ENCODE measurements at places on chromosomes 5 and 9. TPM values are rescaled to one million over a fixed set of nuclear protein-coding genes. Genes with fewer than 3 reads are reported as not detected.

DNA sequence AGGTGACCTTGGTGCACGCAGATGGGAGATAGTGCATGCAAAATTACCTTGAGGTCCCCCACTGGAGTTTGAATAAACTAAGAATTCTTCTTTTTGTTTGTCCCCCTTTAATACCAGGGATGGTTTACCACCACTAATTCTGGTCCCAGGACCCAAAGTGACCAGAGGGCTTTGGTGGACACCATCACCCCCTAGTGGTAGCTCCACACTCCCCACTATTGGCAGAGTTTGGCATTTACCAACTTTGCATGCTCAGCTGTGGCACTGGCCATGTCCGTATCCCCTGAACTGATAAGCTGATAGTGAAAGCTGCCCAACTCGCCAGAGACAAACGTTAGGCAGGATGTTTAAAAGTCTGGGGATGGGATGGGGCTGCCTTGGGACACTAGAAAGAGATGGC, 3.3 kb downstream of the ASTN2 start:
- no peaks in the 10 kb centered on the region for H3K4me1 ChIP-seq
- DNase-seq, result no peak
- no peaks in the 10 kb centered on the region for H3K36me3 ChIP-seq
- H3K27ac ChIP-seq, result no peak overlapping the region

Gene CRHBP
- 0.14 TPM for total RNA-seq

GRCh38 chr5:143331956-143332355, 71.5 kb downstream of the NR3C1 start:
- no peak overlapping the region for H3K27ac ChIP-seq
- no peak for DNase-seq
- H3K4me1 ChIP-seq, result peaks cover 4% of the 10 kb centered on the region

GRCh38 chr9:127075624-127076372, 46.6 kb downstream of the ANGPTL2 start:
- H3K27me3 ChIP-seq, result no peaks in the 10 kb centered on the region
- no peak overlapping the region for H3K4me3 ChIP-seq
- no peak for DNase-seq
- H3K27ac ChIP-seq, result peak overlapping the region; percentile 13
- peaks cover 4% of the 10 kb centered on the region for H3K36me3 ChIP-seq
- peaks cover 29% of the 10 kb centered on the region for H3K4me1 ChIP-seq

DNA sequence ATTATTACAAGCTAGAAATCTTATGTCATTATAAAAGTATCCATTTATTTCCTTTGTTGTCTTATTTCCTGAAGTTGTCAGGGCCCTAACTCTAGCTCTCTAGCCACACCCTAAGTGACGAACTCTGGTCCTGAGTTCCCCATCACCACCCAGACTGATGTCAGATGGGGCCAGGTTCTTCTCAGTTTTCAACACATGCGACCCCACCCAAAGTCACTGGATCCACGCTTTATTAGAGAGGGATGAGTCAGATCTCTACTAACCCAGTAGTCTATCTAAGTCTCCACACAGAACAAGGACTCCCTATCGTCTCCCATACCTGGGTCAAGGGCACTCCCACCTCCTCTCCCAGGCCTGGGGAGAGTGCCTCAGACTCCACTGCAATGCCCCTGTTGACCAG, 6.8 kb upstream of the FEM1C start:
- H3K4me1 ChIP-seq, result no peaks in the 10 kb centered on the region
- no peak for DNase-seq
- H3K4me3 ChIP-seq, result no peak overlapping the region
- H3K27me3 ChIP-seq, result peaks cover 15% of the 10 kb centered on the region
- H3K36me3 ChIP-seq, result no peaks in the 10 kb centered on the region

DNA sequence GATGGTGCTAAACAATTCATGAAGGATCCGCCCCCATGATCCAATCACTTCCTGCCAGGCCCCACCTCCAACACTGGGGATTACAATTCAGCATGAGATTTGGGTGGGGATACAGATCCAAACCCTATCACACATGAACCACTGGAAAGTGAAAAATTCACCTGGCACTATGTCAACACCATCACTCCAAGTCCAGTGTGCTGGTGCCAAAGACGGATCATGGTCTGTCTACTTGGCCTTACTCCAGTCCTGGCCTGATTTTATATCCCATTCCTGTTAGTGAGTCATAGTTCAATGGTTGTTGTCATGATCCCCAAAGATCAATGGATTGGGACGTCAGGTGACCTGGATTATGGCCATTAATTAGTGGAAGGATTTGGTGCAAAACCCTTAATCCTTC, 147.4 kb upstream of the RPS23 start:
- no peak for DNase-seq
- H3K27me3 ChIP-seq, result peaks cover 7% of the 10 kb centered on the region
- H3K4me1 ChIP-seq, result peaks cover 4% of the 10 kb centered on the region
- H3K27ac ChIP-seq, result no peak overlapping the region

DNA sequence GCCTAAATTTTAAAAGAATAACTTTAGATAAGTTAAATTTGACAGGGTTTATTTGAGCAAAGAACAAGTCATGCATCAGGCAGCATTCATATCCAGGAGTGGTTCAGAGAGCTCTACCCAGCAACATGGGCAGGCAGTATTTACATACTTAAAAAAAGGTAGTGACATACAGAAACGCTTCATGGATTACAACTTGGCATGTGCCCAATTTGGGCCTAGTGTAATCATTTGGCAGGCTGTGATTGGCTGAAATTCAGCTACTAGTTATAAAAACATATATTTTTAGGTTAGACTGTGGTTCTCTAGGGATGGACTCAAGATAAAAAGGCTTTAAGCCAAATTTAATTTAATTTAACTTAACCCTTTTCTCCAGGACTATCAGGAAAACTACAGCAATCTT, 374.0 kb upstream of the ADAMTS16 start:
- DNase-seq, result no peak
- H3K27ac ChIP-seq, result no peak overlapping the region
- H3K4me1 ChIP-seq, result no peaks in the 10 kb centered on the region
- H3K36me3 ChIP-seq, result no peaks in the 10 kb centered on the region
- H3K4me3 ChIP-seq, result no peak overlapping the region

GRCh38 chr5:20556115-20556763, 568.2 kb upstream of the CDH18 start:
- DNase-seq, result no peak
- H3K4me1 ChIP-seq, result no peaks in the 10 kb centered on the region
- H3K4me3 ChIP-seq, result no peak overlapping the region
- no peaks in the 10 kb centered on the region for H3K27me3 ChIP-seq
- H3K27ac ChIP-seq, result no peak overlapping the region
- no peaks in the 10 kb centered on the region for H3K36me3 ChIP-seq

DNA sequence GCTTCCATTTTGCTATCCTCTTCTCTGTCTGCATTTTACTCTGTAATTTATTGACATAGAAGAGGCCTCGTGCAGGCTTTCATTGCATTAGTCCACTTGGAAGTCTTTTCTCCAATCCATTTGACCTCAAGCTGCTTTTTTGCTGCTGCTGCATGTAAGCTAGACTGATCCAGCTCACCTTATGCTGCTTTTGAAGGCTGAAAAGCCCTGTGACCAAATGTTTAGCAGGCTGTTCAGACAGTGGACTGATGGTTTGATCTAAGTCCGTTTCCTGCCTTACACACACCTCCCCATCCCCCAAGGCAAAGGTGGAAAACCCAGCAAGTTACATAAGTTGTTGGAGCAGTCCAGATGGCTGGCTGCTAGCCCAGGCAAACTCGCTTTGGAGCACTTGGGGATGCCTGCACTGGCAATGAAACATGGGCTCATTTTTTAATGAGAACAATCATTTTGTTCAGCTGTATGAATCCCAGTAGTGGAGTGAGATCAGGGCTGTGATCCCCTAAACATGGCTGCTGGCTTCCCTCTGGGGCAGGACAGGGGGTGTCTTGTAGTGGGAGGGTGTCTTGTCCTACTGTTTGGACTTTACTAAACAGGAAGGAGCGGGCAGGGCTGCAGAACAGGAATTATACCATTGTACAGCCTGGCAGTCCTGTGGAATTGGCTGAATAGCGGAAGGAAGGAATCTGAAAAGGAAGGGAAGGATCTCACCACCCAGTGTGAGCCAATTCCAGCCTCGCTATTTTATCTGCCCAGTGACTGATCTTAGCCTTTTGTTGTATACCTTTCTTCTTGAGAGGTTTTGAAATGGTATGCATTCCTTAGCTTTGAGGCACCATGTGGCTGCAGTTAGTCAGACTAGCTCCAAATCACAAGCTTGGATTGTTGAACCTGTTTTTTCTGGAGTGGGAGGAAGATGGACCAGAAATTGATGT, 212.0 kb downstream of the ARHGAP26 start:
- peak overlapping the region; percentile 63 for H3K4me3 ChIP-seq
- peaks cover 37% of the 10 kb centered on the region for H3K4me1 ChIP-seq
- no peaks in the 10 kb centered on the region for H3K36me3 ChIP-seq
- H3K27ac ChIP-seq, result peak overlapping the region; percentile 40
- H3K27me3 ChIP-seq, result no peaks in the 10 kb centered on the region

Gene HMMR
- 25.9 TPM for total RNA-seq

Gene PFDN1
- 57.9 TPM for total RNA-seq

GRCh38 chr5:128271859-128272464, 188.4 kb downstream of the SLC12A2 start:
- no peaks in the 10 kb centered on the region for H3K4me1 ChIP-seq
- H3K27me3 ChIP-seq, result no peaks in the 10 kb centered on the region
- DNase-seq, result no peak
- peaks cover 33% of the 10 kb centered on the region for H3K36me3 ChIP-seq

DNA sequence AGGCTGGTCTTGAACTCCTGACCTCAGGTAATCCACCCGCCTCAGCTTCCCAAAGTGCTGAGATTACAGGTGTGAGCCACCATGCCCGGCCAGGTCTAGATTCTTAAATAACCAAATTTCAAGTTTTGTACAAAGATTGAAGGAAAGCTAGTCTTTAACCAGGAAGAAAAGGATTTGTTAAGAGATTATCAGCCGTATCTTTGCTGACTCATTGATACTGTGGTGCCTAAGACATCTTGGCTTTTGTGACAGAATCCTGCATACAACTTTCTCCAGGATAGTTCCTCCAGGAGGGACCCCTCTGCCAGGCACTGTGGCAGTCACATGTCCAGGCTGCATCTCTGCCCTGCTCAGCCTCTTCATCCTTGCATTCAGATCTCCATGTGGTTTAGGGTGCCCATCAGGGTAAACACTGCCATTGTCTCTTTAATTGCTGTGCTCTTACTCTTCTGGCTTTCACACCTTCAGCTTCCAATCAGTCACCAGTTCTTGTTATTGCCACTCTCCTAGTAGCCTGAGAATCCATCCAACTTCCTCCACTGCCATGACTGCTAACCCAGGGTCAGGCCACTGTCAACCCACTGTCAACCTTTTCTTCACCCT, 10.0 kb downstream of the MAP3K1 start:
- DNase-seq, result no peak
- no peaks in the 10 kb centered on the region for H3K27me3 ChIP-seq
- H3K27ac ChIP-seq, result no peak overlapping the region
- H3K4me1 ChIP-seq, result peaks cover 67% of the 10 kb centered on the region

DNA sequence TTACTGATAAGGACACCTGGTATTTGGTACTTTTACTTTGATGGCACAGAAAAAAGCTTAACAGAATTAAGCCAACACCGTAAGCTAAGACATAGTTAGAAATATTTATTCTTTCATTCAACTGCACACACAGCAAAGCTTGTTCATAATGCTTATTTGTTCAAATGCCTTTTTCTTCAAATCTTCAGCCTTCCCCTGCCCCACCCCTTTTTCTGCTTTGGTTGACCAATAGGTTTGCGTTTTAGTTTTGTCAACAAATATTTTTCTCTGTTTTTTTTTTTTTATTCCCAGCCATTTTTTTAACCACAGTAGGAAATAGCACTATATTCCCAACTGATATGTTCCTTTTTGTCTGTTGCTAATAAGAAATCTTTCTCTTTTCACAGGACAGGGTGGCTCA, 4.9 kb upstream of the RICTOR start:
- H3K4me1 ChIP-seq, result peaks cover 4% of the 10 kb centered on the region
- H3K36me3 ChIP-seq, result no peaks in the 10 kb centered on the region
- DNase-seq, result no peak
- peaks cover 10% of the 10 kb centered on the region for H3K27me3 ChIP-seq
- no peak overlapping the region for H3K4me3 ChIP-seq

DNA sequence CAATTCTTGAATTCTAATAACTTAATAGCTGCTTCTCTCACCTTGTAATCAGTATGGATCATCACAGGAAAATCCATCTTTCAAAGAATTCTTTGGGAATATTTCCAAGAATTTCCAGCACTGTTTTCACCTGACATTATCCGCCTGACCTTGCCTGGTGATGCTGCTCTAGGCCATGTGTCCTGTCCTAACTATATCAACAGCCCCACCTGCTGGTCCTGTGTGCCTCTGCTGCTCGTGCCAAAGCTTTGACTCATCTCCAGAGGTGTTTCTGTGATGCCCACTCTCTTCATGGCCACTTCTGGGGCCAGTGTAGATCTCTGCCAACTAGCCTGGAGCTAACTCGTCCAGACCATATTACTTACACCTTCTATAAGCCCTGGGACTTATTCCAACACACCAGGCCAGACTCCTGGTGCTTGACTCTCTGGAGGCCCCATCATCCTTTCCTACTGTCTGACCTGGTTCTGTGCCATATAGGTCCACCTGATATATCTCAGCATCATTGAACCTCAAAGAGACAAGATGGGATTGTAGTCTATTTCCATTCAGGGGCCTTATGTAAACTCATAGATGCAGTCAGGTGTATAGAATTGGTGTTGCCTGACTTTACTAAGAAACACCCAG, 67.5 kb upstream of the CKMT2 start:
- peaks cover 10% of the 10 kb centered on the region for H3K27me3 ChIP-seq
- no peak overlapping the region for H3K4me3 ChIP-seq
- no peaks in the 10 kb centered on the region for H3K36me3 ChIP-seq
- DNase-seq, result no peak
- no peak overlapping the region for H3K27ac ChIP-seq

DNA sequence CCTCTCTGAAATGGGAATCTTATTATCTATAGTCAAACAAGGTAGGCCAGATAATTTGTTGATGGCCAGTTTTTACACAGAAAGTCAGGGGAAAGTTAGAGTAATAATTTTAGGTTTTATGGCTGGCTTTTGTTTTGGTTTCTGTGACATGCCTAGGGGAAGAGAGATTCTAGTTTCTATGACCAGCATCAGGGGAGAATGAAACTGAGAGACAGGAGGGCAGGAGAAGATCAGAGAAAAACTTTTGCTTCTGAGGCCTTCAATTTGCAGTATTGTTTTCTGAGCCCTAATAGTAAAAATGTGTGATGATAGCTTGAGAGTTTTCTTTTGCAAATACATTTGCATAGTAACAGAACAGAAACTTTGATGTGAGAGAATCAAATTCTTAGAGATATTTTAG, 564.3 kb downstream of the ZNF608 start:
- peaks cover 3% of the 10 kb centered on the region for H3K36me3 ChIP-seq
- no peak for DNase-seq
- H3K4me3 ChIP-seq, result no peak overlapping the region
- H3K4me1 ChIP-seq, result peaks cover 15% of the 10 kb centered on the region
- peaks cover 3% of the 10 kb centered on the region for H3K27me3 ChIP-seq

GRCh38 chr9:97788763-97789663, 64.0 kb upstream of the FOXE1 start:
- H3K4me1 ChIP-seq, result no peaks in the 10 kb centered on the region
- no peak overlapping the region for H3K4me3 ChIP-seq
- no peak overlapping the region for H3K27ac ChIP-seq
- no peaks in the 10 kb centered on the region for H3K36me3 ChIP-seq
